ENCODE measurements at places on chromosomes 16 and 17.
A peak's percentile ranks its signal among the peaks of the same experiment; 100 is the strongest.

GRCh38 chr17:17052462-17053221, 10.4 kb downstream of the MPRIP start:
- DNase-seq: no peak

- peak; percentile 29 for DNase-seq
These were observed 2.0 kb downstream of the ZNF319 start for GRCh38 chr16:57998486-57998885.

- no peak for DNase-seq
These were observed 65.1 kb upstream of the TOX3 start for GRCh38 chr16:52611817-52612673.

DNA sequence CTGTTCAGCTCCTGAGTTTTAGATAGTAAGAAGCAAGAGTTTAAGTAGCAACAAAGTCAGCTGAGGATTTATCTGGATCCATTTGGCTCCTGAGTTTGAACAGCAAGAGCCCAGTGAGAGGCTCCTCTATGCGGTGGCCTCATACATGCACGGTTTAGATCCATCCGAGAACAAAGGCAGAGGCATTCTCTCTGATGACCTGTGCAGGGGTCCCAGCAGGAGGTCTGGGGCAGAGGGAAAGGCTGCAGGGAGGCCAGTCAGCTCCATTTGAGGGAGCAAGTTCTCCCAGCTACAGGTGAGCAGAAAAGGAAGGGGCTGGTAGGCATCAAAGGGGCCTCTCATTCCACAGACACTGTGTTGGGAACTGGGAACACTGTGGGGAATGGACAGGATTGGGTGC, 16.5 kb downstream of the PITPNM3 start:
- no peak for DNase-seq

DNA sequence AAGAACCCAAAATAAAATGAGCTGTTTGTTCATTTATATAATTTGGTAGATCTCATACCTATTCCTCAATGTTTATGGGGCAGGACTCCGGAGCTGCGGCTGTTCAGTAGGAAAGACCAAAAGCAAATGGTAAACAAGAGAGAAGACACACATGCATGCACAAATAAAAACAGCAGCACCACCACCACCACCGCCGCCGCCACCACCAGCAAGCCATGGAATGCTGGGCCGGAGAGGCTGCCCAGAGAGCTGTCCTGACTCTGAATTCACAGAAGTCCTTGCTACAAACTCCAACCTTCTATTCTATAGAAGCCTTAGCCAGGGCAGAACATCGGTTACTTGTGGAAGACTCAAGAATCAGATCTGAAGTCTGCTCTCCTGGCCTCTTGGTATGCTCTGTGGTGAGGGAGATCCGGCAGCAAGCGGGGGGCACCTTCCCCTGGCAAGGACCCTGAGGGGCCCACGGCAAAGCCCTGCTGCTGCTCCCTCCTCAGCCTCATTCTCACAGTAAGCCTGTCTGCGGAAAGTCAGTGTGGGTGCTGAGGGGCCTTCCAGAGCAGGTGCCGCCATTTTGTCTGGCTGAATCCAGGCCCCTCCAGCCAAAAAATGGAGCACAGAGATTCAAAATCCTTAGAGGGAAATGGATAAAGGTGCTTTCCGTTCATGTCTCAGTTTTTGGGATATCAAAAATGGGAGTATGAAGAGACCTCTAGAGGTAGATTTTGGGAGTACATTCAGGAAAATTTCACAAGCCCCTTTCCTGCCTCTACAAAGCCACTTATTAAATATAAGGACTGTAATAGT, 6.4 kb upstream of the FOXJ1 start:
- DNase-seq: no peak

- no peak for DNase-seq
These were observed 35.2 kb upstream of the KIFC3 start for GRCh38 chr16:57837305-57838125.

DNA sequence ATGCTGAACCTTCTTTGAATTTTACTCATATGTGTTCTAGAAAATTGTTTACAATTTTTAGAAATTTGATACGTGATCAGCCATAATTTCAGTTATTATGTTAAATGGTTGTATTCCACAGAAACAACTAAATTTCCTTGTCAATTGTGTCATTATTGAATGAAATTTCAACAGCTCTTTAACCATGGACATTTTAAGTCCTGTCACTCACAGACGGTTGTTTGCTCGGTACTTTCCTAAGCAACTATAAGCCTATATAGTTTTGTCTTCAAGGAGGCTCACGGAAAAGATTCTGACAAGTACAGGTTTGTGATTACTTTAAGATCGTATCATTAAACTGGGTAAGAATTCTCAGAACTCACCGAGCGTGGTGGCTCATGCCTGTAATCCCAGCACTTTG, 31.8 kb downstream of the SLC39A11 start:
- DNase-seq: no peak

DNA sequence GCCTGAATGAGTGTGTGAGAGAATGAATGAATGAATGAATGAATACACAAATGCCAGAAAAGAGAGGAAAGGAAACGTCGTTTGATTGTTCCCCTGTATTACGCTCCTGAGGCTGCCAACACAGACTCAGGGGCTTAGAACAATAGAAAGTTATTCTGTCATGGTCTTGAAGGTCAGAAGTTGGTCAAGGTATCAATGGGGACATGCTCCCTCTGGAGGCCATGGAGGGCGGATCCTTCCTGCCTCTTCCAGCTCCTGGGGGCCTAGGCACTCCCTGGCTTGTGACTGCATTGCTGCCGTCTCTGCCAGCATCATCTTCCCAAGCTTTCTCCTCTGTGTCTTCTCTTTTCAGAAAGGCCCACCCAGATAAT, 1.5 kb upstream of the SLC38A8 start:
- DNase-seq: no peak

DNA sequence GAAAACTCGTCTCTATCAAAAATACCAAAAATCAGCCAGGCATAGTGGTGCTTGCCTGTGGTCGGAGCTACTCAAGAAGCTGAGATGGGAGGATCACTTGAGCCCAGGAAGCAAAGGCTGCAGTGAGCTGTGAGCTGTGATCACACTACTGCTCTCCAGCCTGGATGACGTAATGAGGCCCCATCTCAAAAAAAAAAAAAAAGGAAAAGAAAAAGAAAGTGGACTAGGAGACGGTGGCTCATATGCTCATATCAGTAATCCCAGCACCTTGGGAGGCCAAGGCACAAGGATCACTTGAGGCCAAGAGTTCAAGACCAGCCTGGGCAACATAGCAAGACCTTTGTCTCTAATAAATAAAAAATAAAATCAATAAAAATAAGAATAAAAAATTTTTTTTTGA, 8.8 kb upstream of the SUMO2 start:
- no peak for DNase-seq

- DNase-seq: no peak
These were observed 503 bp upstream of the PLCD3 start for GRCh38 chr17:45132572-45133463.

GRCh38 chr16:11202260-11203091, 53.5 kb downstream of the SOCS1 start:
- no peak for DNase-seq

GRCh38 chr16:69486724-69487123, 62.3 kb downstream of the CYB5B start:
- DNase-seq: no peak

DNA sequence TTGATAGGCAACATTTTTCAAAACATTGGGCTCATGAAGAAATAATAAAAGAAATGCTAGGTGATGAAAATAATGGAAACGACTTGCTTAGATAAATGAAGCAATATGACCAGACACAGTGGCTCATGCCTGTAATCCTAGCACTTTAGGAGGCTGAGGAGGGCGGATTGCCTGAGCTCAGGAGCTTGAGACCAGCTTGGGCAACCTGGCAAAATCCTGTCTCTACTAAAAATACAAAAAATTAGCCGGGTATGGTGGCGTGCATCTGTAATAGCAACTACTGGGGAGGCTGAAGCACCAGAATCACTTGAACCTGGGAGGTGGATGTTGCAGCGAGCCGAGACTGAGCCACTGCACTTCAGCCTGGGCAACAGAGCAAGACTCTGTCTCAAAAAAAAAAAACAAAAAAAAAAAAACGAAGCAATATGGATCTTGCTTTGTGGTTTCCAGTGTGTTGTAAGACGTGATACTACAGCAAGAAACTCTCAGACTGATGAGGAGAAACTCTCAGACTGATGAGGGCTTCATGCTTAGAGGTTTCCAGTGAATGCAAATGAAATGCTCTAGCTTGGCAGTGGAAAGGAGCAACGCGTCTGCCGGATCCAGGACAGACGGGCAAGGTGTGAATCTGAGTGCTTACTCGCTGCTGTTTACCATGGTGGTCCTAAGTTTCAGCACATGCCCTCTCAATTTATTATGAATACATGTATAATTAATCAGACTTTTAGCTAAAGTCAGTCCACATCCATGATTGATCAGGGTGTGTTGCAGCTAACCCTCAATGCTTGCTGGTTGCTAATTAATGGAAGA, 11.5 kb upstream of the IGF2BP1 start:
- no peak for DNase-seq

DNA sequence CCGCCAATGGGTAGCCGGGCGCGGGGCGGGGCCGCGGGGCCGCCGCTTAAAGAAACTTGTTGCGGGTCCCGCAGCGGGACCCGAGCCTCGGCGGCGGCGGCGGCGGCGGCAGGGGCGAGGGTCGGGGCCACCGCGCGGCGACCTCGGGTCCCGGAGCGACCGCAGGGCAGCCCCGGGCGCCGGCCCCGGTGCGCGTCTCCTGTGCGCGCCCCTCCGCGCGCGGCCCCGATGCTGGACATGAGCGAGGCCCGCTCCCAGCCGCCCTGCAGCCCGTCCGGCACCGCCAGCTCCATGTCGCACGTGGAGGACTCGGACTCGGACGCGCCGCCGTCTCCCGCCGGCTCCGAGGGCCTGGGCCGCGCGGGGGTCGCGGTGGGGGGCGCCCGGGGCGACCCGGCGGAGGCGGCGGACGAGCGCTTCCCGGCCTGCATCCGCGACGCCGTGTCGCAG, at the start of gene SOX8:
TSS of gene SOX8 (plus strand) at position 76 of the 450 bp plus-strand sequence. CDS start at position 229, 153 bp downstream.
- no peak for DNase-seq

DNA sequence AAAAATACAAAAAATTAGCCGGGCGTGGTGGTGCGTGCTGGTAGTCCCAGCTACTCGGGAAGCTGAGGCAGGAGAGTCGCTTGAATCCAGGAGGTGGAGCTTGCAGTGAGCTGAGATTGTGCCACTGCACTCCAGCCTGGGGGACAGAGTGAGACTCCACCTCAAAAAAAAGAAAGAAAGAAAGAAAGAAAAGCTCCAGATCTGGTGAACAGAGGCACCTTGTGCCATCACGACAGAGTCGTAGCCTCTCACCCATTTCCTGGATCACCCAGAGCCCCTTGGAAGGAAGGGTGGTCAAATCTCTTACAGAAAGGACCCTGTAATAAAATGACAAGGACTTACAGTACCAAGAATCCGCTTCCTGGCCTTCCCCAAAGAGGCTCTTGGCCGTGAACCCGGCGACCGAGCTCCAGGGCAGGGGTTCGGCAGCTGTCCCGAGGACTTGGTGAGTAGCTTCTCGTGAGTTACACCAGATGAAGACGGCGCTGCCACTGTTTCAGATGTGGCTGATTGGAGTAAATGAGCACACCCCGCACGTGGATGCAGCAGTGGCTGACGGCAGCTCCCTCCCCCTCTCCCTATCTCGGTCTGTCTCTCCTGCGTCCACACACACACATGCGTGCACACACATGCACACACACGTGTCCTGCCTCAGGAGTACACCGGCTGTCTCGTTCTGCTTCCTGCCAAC, 13.5 kb downstream of the LGALS3BP start:
- DNase-seq: no peak

- no peak for DNase-seq
These were observed 3.6 kb downstream of the SCRN2 start for GRCh38 chr17:47837401-47838039.

- DNase-seq: no peak
These were observed 348.7 kb downstream of the CDH11 start for GRCh38 chr16:64773184-64773583.

GRCh38 chr16:69440250-69440649, 15.8 kb downstream of the CYB5B start:
- no peak for DNase-seq

GRCh38 chr17:45036691-45037090, 14.7 kb downstream of the DCAKD start:
- DNase-seq: no peak

DNA sequence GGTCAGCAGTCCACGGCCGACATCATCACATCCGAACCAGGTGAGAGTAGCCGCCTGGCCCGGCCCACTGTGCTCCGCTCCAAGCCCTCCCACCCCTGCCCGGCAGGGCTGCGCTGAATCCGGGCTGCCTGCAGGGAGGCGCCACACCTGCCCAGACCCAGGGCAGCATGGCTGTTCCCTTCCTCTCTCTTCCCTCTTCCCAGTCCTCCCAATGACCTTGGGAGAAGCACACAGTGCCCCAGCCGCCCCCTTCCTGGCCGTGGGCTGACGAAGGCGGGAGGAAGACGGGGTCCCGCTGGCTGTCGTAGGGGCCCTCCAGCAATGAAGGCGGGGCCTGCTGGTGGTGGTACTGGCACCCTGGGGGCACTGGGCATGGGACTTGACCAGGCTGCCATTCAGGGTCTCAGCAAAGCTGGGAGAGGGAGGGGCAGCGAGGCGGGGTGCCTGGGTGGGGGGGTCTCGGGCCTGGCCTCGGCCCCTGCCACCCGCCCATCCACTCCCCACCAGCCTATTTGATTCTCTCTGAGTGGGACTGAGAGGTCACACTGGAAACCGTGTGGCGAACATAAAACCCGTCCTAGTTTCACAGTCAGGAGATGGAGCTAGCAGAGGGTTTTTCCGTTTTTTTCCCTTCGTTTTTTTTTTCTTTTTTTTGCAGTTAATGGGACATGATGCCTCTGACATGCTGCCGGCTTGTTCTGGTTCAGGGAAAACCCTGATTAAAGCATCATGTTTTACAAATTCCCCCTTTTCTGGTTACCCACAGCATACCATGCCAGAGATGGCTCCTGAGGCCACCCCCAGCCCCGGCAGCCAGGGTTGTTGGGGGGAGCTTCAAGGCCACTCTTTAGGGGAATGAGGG, 50.6 kb downstream of the BAHCC1 start:
- no peak for DNase-seq

GRCh38 chr17:60280673-60281072, 111.3 kb downstream of the USP32 start:
- no peak for DNase-seq

DNA sequence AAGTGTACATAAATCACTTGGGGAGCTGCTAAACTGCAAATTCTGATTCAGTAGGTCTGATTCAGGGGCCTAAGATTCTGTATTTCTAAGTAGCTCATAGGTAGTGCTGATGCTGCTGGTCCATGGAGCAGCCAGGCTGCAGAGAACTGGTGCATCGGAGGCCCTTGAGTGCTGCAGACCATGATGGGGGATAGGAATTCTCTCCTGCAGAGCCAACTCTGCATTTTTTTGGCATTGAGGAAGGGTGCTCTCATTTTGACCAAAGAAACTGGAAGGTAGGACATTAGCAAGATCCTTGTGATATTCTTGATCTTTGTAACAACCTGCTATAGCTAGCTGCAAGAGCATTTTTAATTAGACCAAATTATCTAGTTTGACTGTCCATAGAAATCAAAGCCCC, 4.7 kb downstream of the HOXB2 start:
- no peak for DNase-seq

Data from stimulated activated CD8-positive, alpha-beta memory T cell treated with anti-CD3 and anti-CD28 coated beads, Interleukin-15, amount 100 ng/mL, for 4 hours (primary cell).